Thymus (tissue), 14 donors: ENCODE measurements at places on chromosomes 2 and 18. TPM values are rescaled to one million over a fixed set of nuclear protein-coding genes. Genes with fewer than 3 reads are reported as not detected.

The SERPINB13 gene
- 0.99 TPM for total RNA-seq

The SIX3 gene
- total RNA-seq: not detected

The NEB gene
- total RNA-seq: 3.9 TPM

The GPN1 gene
- total RNA-seq: 35.1 TPM

GRCh38 chr2:197136452-197136851, 174.1 kb downstream of the ANKRD44 start:
- no peak for DNase-seq
- H3K4me3 ChIP-seq: no peak overlapping the region
- H3K27me3 ChIP-seq: no peaks in the 10 kb centered on the region
- no peak overlapping the region for H3K27ac ChIP-seq
- H3K36me3 ChIP-seq: peaks cover 19% of the 10 kb centered on the region

DNA sequence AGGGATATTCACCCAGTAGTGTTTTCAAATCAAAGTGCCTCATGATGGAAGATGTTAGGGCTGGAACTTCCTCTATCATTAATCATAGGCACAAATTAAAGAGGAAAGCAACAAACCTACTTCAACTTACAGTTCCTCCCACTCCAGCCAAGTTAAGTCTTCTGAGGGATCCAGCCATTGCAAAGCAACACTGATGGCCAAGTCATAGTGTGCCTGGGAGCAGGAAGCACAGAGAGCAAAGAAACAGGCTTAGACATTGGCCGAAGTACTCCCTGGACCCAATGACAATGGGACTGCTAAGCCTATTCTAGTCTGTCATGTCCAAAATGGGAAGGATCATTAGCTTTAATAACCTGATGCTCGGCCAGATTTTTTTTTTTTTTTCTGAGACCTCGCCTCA, 7.0 kb downstream of the C2orf80 start:
- no peaks in the 10 kb centered on the region for H3K27me3 ChIP-seq
- no peaks in the 10 kb centered on the region for H3K36me3 ChIP-seq
- H3K4me3 ChIP-seq: no peak overlapping the region

DNA sequence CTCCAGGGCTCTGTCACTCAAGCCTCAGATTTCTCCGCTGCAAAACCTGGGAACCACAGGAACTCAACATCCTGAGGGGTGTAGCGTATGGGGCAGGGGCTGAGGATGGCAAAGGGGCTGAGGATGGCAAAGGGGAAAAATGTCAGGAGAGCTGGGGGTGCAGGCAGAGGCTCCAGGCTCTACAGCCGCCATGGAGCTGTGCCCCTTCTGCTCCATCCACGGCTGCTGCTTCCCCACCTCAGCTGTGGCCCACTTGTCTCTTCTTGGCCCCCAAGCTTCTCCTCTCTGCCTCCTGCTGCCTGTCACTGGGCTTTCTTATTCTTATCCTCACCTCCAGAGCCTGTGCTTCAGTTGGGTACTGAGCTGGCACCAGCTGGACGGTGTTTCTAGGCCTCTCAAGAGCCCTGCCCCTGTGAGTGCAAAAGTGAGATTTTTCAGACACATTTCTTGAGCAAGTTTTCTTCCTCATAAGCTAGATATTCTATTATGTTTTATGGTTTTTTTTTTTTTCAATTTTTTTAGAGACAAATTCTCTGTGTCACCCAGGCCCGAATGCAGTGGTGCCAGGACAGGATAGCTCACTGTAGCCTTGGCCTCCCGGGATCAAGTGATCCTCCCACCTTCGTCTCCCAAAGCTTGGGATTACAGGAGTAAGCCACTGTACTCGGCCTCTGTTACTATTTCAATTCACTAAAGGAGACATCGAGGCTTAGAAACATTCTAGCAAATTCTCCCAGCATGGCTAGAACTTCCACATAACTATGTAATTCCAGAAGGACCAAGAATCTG, 49.0 kb downstream of the MARCO start:
- no peaks in the 10 kb centered on the region for H3K36me3 ChIP-seq
- DNase-seq: no peak
- no peak overlapping the region for H3K4me3 ChIP-seq
- no peak overlapping the region for H3K27ac ChIP-seq

DNA sequence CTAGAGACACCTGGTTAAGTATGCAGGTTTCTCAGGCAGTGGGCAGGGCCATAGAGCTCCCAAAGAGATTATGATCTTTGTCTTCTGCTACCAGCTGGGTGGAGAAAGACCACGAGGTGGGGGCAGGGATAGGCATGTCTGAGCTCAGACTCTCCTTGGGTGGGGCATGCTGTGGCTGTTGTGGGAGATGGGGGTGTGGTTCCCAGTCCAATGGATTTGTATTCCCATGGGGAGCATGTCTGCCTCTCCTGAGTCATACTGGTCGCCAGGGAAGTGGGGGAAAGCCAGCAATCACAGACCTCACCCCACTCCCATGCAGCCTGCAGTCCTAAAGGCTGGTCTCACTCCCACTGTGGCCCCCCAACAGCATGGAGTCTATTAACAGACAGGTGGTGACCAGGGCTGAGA, 31.4 kb upstream of the RHOB start:
- no peaks in the 10 kb centered on the region for H3K4me1 ChIP-seq
- H3K4me3 ChIP-seq: no peak overlapping the region
- no peaks in the 10 kb centered on the region for H3K36me3 ChIP-seq
- no peak for DNase-seq

DNA sequence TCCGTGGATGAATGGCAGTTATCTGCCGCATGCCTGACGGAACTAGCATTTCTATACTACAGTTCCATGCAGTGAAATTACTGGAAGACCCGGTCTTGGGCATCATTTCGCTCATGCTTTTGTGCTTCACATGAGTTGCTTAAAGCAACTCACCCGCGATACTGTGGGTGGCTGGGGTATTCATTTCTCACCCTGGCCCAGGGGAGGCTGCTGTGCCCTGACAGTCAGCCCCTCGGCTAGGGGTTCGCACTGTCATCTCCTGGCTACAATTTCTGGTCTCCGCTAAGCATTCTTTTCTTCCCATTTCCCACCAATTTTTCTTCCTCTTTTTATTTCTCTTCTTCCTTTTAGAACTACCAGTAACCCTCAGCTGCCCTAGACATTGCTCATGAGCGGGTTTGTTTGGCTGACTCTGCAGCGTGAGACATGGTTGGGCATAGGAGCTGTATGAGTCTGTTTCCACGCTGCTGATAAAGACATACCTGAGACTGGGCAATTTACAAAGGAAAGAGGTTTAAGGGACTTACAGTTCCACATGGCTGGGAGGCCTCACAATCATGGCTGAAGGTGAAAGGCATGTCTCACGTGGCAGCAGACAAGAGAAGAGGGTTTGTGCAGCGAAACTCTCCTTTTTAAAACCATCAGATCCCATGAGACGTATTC, 16.5 kb upstream of the CNDP2 start:
- H3K4me3 ChIP-seq: no peak overlapping the region
- H3K4me1 ChIP-seq: no peaks in the 10 kb centered on the region
- H3K27ac ChIP-seq: no peak overlapping the region
- H3K27me3 ChIP-seq: no peaks in the 10 kb centered on the region
- H3K36me3 ChIP-seq: no peaks in the 10 kb centered on the region

- no peaks in the 10 kb centered on the region for H3K36me3 ChIP-seq
- H3K4me3 ChIP-seq: no peak overlapping the region
- no peak overlapping the region for H3K27ac ChIP-seq
Measured at GRCh38 chr2:181104512-181105115, 124.2 kb downstream of the UBE2E3 start.

- no peaks in the 10 kb centered on the region for H3K36me3 ChIP-seq
- DNase-seq: no peak
- no peak overlapping the region for H3K4me3 ChIP-seq
- H3K4me1 ChIP-seq: peaks cover 5% of the 10 kb centered on the region
Measured at GRCh38 chr2:100278986-100279385, 43.3 kb downstream of the LONRF2 start.

GRCh38 chr2:66478299-66478698, 43.4 kb downstream of the MEIS1 start:
- no peak overlapping the region for H3K4me3 ChIP-seq
- no peak overlapping the region for H3K27ac ChIP-seq
- DNase-seq: no peak
- H3K4me1 ChIP-seq: no peaks in the 10 kb centered on the region
- H3K27me3 ChIP-seq: no peaks in the 10 kb centered on the region

DNA sequence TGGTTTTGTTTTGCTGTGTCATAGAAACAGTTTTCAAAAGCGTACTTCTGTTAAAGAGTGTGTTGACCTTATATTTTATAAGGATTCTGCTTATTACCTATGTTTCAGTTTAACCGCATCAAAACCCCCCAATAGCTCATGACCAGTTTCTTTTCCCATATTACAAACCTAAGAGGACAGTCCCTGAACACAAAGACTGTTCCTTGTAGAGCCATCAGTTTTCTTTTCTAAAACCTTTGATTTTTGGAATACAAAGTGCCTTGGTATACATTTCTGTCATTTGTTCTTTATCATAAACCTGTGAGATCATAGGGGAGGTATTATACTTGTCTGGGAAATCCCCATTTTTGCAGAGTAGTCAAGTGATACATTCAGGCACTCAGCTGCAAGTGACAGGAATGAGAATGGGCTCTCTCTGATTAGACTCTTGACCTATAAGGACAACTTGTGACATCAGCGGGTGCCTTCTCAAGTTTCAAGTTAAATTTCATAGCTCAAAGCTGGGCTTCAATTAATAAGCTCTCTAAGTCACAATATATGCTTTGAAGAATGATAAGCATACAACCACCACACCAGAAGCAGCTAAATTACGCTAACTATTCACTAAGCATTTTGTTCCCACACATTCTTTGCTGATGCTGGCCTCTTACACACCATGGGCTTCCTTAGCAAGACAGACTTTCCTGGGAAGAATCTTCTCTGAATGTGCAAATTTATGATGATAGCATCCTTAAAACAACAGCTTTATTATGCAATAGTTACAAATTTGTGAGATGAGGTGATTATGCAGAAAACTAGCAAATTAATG, 97.5 kb upstream of the CD302 start:
- no peaks in the 10 kb centered on the region for H3K27me3 ChIP-seq
- DNase-seq: no peak
- H3K4me3 ChIP-seq: no peak overlapping the region
- peaks cover 4% of the 10 kb centered on the region for H3K4me1 ChIP-seq
- H3K36me3 ChIP-seq: peaks cover 4% of the 10 kb centered on the region
- H3K27ac ChIP-seq: no peak overlapping the region

- H3K4me1 ChIP-seq: no peaks in the 10 kb centered on the region
- peaks cover 5% of the 10 kb centered on the region for H3K27me3 ChIP-seq
- no peak overlapping the region for H3K4me3 ChIP-seq
- no peak overlapping the region for H3K27ac ChIP-seq
Measured at GRCh38 chr18:59658941-59659340, 38.3 kb downstream of the CCBE1 start.

DNA sequence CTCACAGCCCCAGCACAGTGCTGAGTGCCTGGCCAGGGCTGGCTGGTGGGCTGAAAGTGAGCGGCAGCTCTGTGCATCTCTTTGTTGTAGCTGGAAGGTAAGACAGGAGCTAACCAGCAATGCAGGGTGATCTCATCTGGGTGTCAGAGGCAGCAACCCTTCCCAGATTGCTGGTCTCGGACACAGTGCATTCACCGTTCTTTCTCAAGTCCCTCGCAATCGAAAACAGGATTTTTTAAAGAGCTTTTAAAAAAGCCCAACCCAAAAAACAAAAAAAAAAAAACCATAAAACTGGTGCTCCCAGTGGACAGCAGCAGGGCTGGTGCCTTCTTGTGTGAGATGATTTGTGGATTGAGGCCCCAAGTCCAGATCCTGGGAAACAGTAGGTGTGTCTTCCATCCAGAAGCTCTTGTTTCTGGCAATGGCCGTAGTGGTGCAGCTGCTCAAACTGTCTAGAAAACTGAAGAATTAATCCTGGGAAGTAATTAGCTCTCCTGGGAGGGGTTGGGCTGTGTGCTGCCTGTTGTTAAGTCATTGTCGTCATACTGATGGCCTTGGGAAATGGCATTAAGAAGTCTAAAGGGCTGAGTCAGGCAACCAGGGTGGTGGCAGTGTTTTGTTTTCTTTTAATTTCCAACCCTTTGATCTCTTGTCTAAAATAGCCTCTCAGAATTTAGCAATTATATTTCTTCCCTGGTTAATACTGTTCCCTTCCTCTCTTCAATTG, 156.7 kb downstream of the KLHL29 start:
- H3K27ac ChIP-seq: no peak overlapping the region
- peaks cover 4% of the 10 kb centered on the region for H3K4me1 ChIP-seq
- H3K36me3 ChIP-seq: no peaks in the 10 kb centered on the region

DNA sequence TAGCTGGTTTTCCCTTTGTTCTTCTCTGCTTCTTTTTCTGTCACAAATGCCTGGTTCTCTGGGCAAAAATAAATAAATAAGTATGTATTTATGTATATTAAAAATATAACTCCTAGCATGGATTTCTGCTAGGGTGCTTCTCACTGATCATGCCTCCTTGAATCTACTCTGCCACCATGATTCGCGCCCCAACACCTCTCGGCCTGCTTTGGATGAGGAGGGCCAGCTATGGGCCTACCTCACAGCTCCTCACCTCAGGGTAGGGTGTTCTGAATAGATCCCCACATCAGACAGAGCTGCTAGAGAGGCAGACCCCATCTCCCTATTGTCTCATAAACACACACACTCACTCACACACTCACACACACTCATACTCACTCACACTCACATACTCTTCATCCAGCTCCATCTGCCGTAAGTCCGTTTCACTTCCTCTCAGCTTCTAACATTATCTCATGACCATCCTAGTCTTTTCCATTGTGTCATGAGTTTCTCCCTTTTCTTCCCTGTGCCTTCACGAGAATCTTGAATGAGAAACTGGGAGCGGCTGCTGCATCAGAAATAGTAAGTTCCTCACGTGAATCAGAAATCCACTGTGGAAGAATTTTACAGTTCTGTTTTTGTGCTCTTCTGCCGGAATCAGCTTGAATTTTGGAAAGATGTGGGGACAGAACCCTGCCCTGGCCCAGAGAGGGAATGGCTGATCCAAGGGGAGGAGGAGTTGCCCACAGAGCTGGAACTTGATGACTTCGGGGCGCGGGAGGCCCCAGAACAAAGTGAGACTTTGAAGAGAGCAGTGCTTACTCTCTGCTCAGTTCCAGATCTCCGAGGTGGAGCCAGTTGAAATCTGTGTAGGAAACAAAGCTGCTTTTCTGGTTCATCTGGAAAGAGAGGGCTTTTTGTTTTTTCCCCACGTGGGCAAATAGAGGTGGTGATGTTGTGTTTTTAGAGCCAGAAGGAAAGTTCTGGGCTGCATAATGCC, 20.9 kb downstream of the ANXA4 start:
- no peaks in the 10 kb centered on the region for H3K27me3 ChIP-seq
- no peak overlapping the region for H3K27ac ChIP-seq
- H3K4me3 ChIP-seq: no peak overlapping the region
- H3K4me1 ChIP-seq: peaks cover 2% of the 10 kb centered on the region
- H3K36me3 ChIP-seq: peaks cover 2% of the 10 kb centered on the region

GRCh38 chr2:126784621-126785020, 114.1 kb upstream of the TEX51 start:
- H3K4me1 ChIP-seq: no peaks in the 10 kb centered on the region
- DNase-seq: no peak
- H3K27me3 ChIP-seq: no peaks in the 10 kb centered on the region
- no peak overlapping the region for H3K27ac ChIP-seq
- no peak overlapping the region for H3K4me3 ChIP-seq

GRCh38 chr18:8406186-8406867, 202.9 kb upstream of the RAB12 start:
- DNase-seq: no peak
- H3K36me3 ChIP-seq: peaks cover 6% of the 10 kb centered on the region
- no peaks in the 10 kb centered on the region for H3K4me1 ChIP-seq
- no peak overlapping the region for H3K27ac ChIP-seq
